ENCODE measurements at places on chromosomes 5 and 9. TPM values are rescaled to one million over a fixed set of nuclear protein-coding genes. Genes with fewer than 3 reads are reported as not detected.

Gene MLANA
- not detected for total RNA-seq

Gene LOX
- 25.2 TPM for total RNA-seq

DNA sequence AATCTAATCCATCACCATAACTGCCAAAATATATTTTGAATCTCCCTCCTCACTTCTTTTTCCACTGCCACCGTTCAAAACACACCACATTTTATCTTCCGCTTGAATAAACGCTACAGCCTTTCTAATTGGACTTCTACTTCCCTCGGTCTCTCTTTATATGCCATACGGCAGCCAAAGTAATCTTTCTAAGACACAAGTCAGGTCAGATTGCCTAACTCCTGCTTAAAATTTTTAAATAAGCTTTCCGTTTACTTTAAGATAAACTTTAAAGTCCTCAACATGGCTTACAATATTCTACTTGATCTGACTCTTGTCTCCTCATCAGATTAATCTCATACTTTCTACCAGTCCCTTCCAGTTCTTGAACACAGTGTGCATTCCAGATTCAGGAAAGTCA lies 9.7 kb downstream of the AFF4 start:
- no peak for DNase-seq

Gene LCN2
- total RNA-seq, result not detected

Gene SPATA31E1
- total RNA-seq, result not detected

DNA sequence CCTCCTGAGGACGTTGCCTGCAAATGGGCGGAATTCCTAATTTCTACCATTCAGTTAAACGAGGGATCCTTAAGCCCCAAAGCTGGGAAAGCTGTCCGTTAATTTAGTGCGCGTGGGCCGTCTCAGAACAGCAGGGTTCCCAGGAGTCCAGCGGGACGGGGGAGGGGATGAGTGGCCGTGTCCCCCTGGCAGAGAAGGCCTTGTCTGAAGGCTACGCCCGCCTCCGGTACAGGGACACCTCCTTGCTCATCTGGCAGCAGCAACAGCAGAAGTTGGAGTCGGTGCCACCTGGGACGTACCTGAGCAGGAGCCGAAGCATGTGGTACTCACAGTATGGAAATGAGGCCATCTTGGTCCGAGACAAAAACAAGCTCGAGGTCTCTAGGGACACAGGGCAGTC lies 1.3 kb downstream of the BRD3OS start:
- DNase-seq, result no peak

- DNase-seq, result no peak
These were observed 1949.0 kb upstream of the WWC1 start for GRCh38 chr5:166342402-166342801.

DNA sequence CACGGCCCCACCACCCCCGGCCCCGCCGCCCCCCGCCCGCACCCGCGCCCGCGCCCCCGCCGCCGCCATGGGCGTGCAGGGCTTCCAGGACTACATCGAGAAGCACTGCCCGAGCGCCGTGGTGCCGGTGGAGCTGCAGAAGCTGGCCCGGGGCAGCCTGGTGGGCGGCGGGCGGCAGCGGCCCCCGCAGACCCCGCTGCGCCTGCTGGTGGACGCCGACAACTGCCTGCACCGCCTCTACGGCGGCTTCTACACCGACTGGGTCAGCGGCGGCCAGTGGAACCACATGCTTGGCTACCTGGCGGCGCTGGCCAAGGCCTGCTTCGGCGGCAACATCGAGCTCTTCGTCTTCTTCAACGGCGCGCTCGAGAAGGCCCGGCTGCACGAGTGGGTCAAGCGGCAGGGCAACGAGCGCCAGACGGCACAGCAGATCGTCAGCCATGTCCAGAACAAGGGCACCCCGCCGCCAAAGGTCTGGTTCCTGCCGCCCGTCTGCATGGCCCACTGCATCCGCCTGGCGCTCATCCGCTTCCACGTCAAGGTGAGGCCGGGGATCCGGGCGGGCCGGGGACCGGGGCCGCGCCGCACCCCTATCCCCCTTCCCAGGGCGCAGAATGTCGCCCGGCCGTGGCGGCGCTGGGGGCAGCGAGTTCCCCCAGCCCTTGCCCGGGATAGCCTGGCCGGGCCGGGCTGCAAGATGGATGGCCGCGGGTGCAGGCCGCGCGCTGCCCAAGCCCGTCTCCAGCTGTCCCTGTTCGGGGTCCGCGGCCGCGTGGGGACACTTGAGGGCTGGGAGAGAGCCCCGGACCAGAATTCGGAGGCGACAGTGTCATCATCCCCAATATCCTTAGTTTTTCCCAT lies 594 bp downstream of the FAM120A start:
- DNase-seq, result peak; percentile 66

All from left cardiac atrium (tissue), 4 donors.